Osteoblast (primary cell): ENCODE measurements at places on chromosomes 3 and 15.

- peaks cover 14% of the 10 kb centered on the region for H3K4me1 ChIP-seq
- H3K36me3 ChIP-seq: peaks cover 6% of the 10 kb centered on the region
- no peak overlapping the region for H3K27ac ChIP-seq
- no peak for DNase-seq
Observed at GRCh38 chr3:108566599-108566998, 22.6 kb downstream of the CIP2A start.

DNA sequence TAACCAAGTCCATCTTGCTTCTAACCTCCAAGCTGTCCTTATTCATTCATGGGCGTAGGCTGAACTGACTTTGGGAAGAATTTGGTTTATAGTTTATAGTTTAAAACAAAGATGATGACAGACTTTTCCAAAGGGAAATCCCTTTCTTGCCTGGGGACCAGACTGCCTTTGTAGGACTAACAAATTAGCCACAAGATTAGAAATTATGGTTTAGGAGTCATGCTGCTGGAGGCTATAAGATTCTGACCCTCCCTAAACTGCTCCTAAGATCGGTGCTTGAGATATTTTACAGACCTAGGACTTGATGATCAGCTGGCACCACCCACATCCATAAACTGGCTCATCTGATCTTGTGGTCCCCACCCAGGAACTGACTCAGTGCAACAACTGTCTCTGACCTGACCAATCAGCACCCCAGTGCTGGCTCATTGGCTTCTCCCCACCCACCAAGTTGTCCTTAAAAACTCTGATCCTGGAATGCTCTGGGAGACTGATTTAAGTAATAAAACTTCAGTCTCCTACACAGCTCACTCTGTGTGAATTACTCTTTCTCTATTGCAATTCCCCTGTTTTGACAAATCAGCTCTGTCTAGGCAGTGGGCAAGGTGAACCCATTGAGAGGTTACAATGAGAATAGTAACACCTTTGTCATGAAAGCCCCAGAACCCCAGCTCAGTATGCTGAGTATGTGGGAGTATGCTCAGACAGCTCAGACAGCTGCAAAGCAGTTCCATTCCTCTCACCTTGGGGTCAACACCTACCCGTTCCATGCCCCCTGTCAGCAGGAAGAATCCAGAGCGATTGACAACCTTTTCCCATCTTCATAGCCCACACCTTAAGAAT is 51.6 kb upstream of the C15orf39 start:
- peak overlapping the region; percentile 34 for H3K27ac ChIP-seq
- no peaks in the 10 kb centered on the region for H3K27me3 ChIP-seq
- H3K36me3 ChIP-seq: no peaks in the 10 kb centered on the region
- peaks cover 3% of the 10 kb centered on the region for H3K4me1 ChIP-seq
- peak; percentile 87 for DNase-seq

- H3K4me3 ChIP-seq: no peak overlapping the region
- no peaks in the 10 kb centered on the region for H3K36me3 ChIP-seq
- H3K27me3 ChIP-seq: no peaks in the 10 kb centered on the region
- DNase-seq: no peak
- H3K4me1 ChIP-seq: no peaks in the 10 kb centered on the region
- H3K27ac ChIP-seq: no peak overlapping the region
Observed at GRCh38 chr3:171122240-171122639, 95.7 kb upstream of the SLC2A2 start.

DNA sequence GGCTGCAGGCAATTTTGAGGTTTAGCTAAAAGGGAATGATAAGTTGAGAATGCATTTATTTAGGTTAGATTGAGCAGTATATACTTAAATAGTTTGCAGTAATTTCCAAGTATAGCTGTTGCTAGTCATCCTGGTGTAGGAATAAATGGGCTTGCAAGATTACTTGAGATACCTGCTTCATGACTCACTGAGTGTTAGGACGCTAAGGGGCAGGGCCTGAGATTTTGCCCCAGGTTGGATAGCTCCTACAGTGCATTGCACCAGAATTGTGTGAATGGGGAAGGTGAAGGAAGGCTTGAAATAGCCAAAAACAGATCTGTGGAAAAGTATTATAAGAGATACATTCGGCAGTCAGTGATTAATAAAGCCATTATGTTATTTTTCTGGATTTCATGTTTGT is 72.8 kb downstream of the KCNH8 start:
- no peak overlapping the region for H3K27ac ChIP-seq
- no peaks in the 10 kb centered on the region for H3K36me3 ChIP-seq
- no peak for DNase-seq
- no peaks in the 10 kb centered on the region for H3K4me1 ChIP-seq
- no peak overlapping the region for H3K4me3 ChIP-seq

DNA sequence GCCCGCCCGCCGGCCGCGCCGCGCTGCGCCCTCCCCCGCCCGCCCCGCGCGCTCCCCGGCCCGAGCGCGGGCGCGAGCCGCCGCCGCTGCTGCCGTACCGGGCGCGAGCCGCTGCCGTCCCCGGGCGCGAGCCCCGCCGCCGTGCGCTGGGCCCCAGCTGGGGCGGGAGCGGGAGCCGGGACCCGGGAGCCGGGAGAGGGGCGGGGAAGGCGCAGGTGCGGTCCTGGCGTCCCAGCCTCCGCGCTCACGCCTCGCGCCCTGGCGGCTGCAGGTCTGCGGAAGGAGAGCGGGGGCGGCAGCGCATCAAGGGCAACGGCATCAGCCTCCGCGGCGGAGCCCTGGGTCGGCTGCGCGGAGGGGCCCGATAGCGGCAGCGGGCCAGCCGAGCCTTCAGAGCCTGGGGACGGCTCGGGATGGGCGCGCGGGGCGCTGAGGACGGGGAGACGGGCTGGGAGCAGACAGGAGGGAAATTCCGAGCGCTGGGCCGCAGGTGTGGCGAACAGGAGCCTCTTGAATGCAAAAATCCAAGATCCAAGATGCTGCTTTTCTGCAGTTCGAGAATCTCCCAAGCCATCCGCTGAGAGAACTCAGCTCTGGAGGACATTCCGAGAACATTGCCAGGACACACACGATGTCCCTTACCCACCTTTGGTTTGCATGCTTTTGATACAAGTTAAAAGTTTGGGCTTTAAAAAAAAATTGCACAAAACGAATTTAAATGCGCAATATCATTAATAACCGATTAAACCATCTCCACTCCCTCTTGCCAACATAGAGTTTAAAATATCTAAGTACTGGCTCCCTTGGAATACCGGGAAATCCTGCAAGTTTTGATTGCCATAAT is 251.1 kb downstream of the TJP1 start:
- no peak overlapping the region for H3K4me3 ChIP-seq
- H3K36me3 ChIP-seq: no peaks in the 10 kb centered on the region
- peak; percentile 73 for DNase-seq
- no peak overlapping the region for H3K27ac ChIP-seq
- no peaks in the 10 kb centered on the region for H3K4me1 ChIP-seq

DNA sequence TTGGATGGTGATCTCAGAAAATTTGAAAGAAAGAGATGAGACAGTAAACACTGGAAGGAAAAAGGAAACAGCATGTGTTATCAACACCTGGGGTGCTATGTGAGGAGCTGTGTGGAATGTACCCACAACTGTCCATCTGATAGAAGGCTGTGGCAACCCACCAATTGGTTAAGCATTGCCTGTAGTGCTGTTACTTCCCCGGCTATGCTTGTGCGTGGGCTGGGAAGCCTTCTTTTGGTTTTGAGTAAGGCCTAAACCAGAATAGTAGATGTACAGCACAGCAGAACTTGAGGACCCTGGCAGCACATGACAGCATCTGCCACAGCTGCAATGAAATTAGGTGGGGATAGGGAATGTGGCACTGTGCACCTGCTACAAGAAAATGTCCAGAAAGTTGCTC is 184.5 kb downstream of the FHIT start:
- H3K4me1 ChIP-seq: no peaks in the 10 kb centered on the region
- no peaks in the 10 kb centered on the region for H3K36me3 ChIP-seq
- H3K4me3 ChIP-seq: no peak overlapping the region

- no peaks in the 10 kb centered on the region for H3K36me3 ChIP-seq
- H3K27ac ChIP-seq: no peak overlapping the region
- DNase-seq: no peak
- H3K4me1 ChIP-seq: no peaks in the 10 kb centered on the region
- H3K4me3 ChIP-seq: no peak overlapping the region
Observed at GRCh38 chr3:189013224-189013888, 158.4 kb upstream of the TPRG1 start.

GRCh38 chr15:50017522-50017921 is 101.5 kb downstream of the ATP8B4 start:
- no peak overlapping the region for H3K4me3 ChIP-seq
- H3K4me1 ChIP-seq: no peaks in the 10 kb centered on the region
- no peak for DNase-seq

- H3K36me3 ChIP-seq: no peaks in the 10 kb centered on the region
- DNase-seq: peak; percentile 41
- H3K4me1 ChIP-seq: no peaks in the 10 kb centered on the region
- H3K27ac ChIP-seq: no peak overlapping the region
- H3K27me3 ChIP-seq: no peaks in the 10 kb centered on the region
Observed at GRCh38 chr3:82494977-82495489, 733.6 kb upstream of the GBE1 start.

- no peak for DNase-seq
- no peak overlapping the region for H3K27ac ChIP-seq
- H3K27me3 ChIP-seq: peaks cover 11% of the 10 kb centered on the region
- H3K4me1 ChIP-seq: no peaks in the 10 kb centered on the region
- H3K36me3 ChIP-seq: no peaks in the 10 kb centered on the region
Observed at GRCh38 chr15:33831646-33832045, 136.7 kb upstream of the CHRM5 start.
